ENCODE measurements at places on chromosomes 4 and X.

DNA sequence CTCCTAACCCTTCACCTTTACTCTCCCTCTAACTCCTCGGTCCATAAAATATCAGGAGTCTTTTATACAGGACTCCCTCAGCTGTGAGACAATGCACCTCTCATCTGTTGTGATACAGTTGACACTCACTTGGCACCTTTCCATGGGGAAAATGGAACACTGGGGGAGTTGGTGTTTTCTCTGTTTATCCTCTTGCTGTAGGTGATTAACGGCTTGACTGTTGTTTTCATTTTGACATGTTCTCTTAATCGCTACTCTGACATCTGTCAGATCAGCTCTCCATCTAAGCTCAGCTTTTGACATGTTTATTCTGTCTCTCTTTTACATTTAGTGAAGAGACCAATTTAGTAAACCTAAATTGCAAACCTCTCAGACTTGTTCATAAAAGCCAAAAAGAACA lies 604.8 kb downstream of the TRAM1L1 start:
- no peak for DNase-seq

GRCh38 chrX:3244955-3245354 lies 101.5 kb downstream of the MXRA5 start:
- DNase-seq: peak; percentile 28

GRCh38 chrX:9635803-9636202 lies 129.8 kb downstream of the GPR143 start:
- DNase-seq: no peak

GRCh38 chr4:88251924-88252323 lies 32.4 kb downstream of the PPM1K start:
- DNase-seq: peak; percentile 79

GRCh38 chrX:78665342-78665741 lies 6.2 kb upstream of the RTL3 start:
- DNase-seq: no peak
